ENCODE measurements at places on chromosomes 5 and 9.

GRCh38 chr9:31034311-31034710 lies 1350.1 kb upstream of the ACO1 start:
- DNase-seq, result no peak

DNA sequence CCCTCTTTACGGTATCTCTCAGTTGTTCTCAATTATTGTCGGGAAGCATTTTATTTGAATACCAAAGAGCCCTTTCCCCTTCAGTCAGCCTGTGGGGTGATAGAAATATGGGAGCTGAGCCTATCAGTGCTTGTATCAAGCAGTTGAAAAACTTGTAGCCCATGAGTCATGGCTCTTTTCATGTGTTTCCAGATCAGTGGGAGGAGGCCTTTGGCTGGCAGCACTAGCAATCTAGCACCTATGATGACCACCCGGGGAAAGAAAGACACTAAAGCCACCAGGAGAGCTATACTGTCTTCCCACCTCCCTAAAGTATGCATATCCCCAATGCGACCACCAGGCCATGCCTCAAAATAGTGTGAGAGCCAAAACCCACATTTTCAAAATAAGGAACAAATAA lies 696.9 kb upstream of the C9orf72 start:
- no peak for DNase-seq

DNA sequence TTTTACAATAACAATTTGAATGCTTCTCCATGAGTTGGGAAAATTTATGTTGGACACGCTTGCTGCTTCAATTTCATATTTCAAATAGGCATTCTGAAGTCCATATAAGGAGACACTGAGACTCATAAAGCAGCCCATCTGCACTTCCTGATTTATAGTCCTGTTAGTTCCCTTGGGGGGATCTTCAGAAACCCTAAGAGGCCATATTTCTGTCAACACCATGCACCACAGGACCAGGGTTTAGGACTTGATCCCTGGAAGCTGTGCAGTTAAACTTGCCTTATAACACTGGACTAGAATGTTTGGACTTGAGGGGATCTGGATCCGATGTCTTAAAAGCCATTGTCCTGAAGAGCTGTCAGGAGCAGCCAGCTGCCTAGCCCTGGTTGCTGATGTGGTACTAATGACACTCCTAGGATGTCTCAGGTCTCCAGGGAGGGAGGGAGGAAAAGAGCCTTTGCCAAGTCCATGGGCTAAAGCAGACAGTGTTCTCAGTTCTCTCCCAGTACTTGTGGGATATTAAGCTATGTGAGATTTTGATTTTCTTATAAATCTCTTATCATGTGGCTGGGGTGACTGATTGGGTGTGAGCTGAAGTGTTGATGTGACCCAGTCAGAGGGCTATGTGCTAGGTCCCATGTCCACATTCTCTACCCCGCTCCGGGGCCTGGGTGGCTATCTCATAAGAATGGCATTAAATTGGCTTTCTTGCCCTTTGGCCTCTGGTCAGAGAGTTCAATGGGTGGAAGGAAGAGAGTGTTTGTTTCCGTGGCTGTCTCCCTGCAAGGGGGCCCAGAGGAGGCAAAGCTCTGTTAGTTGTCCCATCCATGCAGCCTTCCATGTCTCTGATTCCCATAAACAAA lies 399.8 kb downstream of the OSTF1 start:
- no peak for DNase-seq

DNA sequence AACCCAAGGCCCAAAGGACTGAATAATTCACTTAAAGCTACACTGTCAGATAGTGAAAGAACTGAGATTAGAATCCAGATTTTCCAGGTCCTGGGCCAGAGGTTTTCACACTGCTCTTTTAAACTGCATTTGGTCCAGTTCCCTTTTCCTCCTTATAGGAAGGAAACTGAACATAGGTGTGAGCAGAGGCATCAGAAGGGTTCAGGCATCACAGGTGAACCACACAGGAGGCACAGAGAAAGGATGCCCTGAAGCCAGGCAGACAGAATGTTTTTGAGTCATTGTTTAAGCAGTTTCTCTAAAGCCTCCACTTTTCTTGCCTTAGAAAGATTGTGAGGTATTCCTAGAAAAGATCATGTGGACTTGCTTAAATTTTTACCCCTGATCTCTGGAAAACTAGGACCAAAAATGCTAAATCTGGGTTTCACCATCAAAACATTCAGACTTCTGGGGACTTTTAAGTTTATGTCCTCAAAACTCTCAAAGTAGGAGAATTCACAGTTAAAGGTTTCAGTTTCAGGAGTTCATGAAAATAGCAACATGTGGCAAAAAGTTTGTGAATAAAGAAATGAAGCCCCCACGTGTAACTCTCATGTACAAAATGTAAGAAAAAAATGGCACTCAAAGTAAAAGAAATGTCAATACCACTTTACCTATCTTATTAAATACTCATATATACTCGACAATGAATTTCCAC lies 386.1 kb downstream of the NTRK2 start:
- DNase-seq, result no peak

GRCh38 chr9:14362175-14362574 lies 48.2 kb upstream of the NFIB start:
- DNase-seq, result no peak

GRCh38 chr5:140150201-140150600 lies 24.5 kb downstream of the IGIP start:
- no peak for DNase-seq

GRCh38 chr5:53243403-53243802 lies 133.8 kb upstream of the MOCS2 start:
- no peak for DNase-seq

DNA sequence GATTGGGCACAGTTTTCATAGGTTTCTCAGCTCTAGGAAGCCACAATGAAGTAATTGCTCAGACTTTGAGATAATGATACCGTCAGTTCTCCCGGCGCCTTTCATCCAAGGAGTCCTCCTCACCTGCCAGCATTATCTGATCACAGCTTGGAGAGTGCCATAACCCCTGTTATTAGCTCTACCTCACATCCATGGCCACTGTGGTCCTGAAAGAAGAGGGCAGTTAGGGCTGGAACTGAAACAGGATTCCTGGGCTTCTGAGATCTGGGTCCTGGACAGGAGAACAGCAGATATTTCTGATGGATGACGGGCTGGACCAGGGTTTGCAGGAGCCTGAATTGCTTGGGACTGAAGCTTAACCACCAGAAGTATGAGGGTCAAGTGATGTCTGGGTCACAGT lies 13.5 kb downstream of the RGS3 start:
- no peak for DNase-seq

GRCh38 chr9:134678206-134678605 lies 36.6 kb downstream of the COL5A1 start:
- no peak for DNase-seq

GRCh38 chr5:53200306-53200705 lies 90.7 kb upstream of the MOCS2 start:
- DNase-seq, result no peak

DNA sequence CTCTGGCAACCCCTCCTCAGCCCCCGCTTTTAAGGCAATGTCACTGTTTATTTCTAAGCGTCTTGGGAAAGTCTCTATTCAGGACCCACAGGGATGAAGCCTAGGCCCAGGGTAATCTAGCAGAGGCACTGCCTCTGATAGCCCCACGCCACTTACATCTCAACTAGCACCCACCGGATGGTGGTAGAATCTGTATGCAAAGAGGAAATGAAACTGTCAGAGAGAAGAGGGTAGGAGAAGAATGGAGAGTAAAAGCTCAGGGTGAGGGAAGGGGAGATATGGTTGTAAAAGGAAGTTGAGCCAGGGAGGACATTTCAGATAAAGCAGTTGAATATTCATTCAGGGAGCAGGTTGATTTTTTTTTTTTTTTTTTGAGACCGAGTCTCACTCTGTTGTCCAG lies 3.0 kb downstream of the FRRS1L start:
- DNase-seq, result no peak

DNA sequence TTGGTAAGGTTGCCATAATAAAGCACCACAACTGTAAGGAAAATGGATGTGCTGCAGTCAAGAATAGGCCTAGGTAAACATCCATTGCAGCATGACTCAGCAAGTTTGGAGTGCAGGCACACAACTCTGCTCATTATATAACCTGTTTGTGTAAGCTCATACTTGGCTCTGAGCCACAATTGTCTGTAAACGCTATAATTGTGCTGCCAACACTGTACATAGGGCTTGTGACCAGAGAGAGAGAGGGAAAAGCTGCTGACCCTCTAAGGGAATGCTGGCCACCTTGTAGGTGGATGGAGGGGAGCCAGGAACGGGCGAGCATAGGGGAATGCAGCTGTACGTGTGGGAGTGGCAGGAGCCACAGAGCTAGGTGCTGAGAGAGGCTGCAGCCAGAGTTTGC lies 2186.5 kb upstream of the ACO1 start:
- no peak for DNase-seq

DNA sequence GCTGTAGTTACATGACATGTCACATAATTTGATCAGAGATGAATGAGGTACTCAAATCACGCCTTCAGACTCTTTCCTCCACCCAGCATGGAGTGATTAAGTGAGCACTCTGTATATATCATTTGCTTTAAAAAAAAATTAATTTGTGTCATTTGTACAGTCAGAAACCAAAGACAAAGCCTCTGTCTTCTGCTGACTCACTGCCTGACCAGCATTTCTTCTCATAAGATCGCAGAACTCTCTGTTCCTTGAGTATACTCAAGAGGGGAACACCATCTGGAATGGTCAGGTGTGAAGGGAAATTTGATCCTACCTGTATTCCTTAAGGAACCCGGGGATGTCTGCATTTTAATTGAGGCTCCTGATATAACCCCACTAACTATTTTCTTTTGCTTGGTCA lies 254.4 kb downstream of the FAM114A2 start:
- no peak for DNase-seq

DNA sequence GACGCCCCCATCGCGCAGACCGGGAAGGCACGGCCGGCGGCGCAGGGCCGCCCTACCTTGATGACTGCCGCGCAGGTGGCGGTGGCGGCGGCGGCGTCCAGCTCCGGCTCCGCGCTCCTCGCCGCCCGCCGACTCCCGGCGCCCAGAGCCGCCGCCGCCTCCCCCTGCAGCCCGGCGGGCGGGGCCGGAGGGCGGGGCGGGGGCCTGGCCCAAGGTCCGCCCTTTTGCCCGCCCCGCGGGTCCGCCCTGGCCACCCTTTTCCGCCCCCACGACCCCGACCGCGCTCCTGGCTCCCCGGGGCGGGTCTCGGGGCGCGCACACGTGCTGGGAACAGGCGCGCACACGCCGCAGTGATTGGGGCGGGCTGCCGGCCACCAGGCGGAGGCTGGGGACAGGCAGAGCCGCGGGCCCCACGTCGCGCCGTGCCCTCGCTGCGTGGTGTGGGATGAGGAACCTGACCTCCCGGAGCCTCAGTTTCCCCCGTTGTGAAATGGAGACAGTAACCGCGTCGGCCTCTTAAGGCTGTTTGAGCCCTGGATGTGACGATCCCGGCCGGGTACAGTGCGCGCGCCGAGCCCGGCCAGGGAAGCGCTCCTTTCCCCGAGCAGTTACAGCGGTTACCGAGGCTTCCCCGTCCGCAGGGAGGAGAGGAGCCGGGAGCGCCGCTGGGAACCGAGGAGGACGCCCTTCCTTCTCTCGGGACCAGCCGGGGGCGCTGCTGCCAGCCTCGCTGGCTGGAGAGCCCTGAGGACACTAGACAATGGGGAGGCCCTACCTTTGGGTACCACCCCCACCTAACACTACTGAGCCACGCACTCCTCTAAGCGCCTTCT lies at the start of gene CORO2A:
Gene CORO2A, minus strand, starts transcription at position 135 of the 833 bp plus-strand sequence. CDS start 34,977 bp downstream, outside the sequence.
- peak; percentile 80 for DNase-seq

- no peak for DNase-seq
Observed at GRCh38 chr5:122319897-122320296, 7.9 kb downstream of the SNCAIP start.

- no peak for DNase-seq
Observed at GRCh38 chr5:79062436-79062835, 7.0 kb downstream of the DMGDH start.

DNA sequence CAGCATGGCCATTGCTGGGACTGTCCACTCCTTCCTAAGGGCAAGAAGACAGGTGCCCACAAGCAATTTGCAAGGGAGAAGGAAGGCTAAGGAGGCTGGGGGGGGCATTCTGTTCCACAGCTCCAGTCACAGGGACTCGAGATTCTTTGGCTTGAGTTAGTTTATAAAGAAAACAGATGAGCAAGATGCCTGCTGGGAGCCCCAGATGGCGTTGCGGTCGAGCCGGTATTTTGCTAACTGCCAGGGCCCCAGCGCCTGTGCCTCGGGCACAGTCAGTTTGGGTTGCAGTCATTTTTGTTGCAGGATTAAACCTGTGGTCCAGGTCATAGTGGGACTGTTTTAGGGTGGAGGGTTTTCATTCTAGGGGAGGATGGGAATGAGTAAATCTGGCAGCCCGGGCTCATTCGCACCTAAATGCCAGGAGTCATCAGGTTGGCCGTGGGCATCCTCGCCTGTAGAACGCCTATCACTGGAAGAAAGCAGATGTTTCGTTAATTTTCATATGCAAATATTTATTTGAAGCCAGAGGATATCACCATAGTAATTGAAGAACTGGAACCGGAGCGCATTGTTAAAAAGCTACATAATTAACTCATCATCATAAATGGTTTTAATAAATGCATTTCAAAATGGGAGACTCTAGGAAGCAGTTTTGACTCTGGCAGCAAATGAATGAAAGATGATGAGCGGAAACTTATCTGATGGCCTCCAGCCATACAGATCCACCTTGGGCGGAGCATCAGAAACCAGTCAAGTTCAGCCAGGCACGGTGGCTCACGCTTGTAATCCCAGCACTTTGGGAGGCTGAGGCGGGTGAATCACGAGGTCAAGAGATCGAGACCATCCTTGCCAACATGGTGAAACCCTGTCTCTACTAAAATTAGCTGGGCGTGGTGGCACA lies 87.1 kb upstream of the FCN2 start:
- no peak for DNase-seq

- no peak for DNase-seq
Observed at GRCh38 chr5:16065831-16066230, 113.8 kb downstream of the MARCHF11 start.

- no peak for DNase-seq
Observed at GRCh38 chr5:127940854-127941253, 142.7 kb upstream of the SLC12A2 start.

DNA sequence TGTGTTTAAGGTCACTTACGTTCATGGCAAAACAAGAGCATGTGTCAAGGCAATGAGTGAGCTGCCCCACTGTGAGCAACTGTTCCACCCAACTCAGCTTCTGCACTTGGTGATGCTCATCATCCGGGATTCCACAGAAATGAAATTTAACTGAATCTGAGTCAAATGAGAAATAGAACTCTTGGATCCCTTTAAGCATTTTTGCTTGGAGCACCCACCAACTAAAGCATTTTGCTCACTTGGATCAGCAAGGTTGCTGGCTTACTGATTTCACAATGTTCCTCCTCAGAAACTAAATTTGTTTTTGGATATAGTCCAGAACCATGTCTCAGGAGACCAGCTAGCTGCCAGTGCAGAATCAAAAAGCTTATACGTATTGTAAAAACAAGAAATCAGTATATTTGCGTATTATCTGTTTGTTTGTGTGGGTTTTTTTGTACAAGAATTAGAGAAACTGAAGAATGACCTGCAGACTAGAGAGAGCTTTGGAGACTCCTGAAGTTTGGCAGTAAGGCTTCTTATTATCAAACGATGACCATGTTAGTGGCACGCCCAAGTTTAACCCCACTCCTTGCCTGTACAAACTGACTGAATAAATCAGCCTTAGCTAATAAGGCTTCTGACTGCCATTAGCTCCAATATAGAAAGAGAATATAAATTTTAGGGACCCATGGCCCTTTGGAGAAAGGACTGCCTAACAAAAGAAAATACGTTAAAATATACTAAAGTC lies 153.8 kb upstream of the FST start:
- no peak for DNase-seq

- DNase-seq, result no peak
Observed at GRCh38 chr5:129174480-129174879, 79.9 kb downstream of the ISOC1 start.

- no peak for DNase-seq
Observed at GRCh38 chr5:9297134-9297533, 248.7 kb downstream of the SEMA5A start.

GRCh38 chr5:137214446-137215189 lies 284.5 kb downstream of the SPOCK1 start:
- no peak for DNase-seq
